ENCODE measurements at places on chromosomes 12 and 14.

GRCh38 chr12:87687362-87687761 lies 341.8 kb downstream of the C12orf50 start:
- DNase-seq = no peak

DNA sequence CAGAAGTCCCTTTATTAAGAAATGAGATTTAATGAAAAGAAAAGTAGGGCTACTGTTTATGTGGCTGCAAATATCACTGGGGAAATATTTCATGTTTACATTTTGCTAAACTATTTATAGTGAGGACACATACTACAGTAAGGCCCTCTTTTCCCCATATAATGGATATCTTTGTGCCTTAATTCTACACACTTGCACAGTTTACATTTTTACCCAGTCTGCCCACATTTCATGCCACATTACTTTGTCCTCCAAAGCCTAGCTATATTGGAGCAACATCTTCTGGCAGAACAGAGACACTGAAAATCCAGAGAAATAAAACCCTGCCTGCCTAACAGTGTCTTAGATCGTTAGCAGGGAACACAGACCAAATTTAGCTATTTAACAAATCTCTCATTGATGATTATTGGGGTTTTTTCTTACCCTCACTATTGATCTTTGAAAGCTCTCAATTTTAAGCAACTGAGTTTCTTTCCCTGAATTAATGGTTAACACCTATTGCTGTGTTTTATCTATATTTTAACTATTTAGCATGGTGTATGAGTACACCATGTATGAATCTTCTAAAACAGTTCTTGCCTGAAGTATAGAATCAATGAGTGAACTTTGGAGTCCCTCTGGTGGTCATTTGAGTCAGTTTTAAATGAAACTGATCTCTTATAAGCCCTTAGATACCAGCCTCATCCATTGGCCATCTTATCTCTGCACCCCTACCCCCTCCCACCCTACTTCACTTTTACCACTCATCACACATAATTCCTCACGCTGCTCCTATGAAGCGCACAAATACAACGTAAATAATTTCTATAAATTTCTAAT lies 170.2 kb downstream of the BCAT1 start:
- DNase-seq = no peak

DNA sequence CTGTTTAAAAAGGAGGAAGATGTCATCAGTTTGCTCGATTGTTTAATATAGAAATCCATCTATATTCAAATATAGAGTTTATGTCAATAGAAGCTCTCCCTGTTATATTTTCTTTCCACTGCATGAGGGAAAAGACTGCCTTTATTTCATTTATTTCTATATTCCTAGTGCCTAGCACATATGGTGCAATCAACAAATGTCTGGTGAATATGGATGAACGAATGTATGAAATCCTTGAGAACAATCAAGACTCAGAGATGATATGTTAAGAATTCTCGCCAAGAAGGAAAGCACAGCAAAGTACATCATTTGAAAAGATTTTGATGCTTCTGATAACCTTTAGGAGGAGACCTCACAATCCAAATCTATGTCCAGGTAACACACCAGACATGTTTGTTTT lies 296.0 kb upstream of the LMO3 start:
- no peak for DNase-seq

GRCh38 chr12:69065775-69066174 lies 132.8 kb upstream of the CPM start:
- DNase-seq = no peak

GRCh38 chr14:53126731-53127130 lies 26.4 kb downstream of the DDHD1 start:
- no peak for DNase-seq
